HEK293T (cell line): ENCODE measurements at places on chromosomes 5 and 9.

- no peak for DNase-seq
These were observed 4.2 kb downstream of the FPGS start for GRCh38 chr9:127806871-127807270.

GRCh38 chr5:15502208-15502607, 2.2 kb downstream of the FBXL7 start:
- DNase-seq, result no peak

- no peak for DNase-seq
These were observed 47.0 kb downstream of the KCNV2 start for GRCh38 chr9:2764353-2764752.

DNA sequence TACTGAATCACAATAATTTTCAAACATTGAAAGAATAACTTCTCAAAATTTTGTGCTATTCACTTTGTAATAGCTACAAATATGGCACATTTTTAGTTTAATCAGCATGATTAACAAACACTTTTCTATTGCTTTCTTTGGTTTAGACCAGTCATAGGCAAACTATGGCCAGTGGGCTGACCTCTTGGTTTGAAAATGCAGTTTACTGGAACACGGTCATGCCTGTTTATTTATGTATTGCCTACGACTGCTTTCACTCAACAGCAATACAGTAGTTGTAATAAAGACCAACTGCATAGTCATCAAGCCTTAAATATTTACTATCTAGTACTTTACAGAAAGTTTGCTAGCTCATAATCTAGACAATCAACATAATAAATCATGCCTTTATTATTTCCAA, 810.8 kb downstream of the TLE1 start:
- DNase-seq, result no peak

GRCh38 chr5:40134883-40135520, 544.7 kb upstream of the PTGER4 start:
- no peak for DNase-seq

GRCh38 chr5:96703384-96703920, 41.3 kb downstream of the CAST start:
- no peak for DNase-seq

DNA sequence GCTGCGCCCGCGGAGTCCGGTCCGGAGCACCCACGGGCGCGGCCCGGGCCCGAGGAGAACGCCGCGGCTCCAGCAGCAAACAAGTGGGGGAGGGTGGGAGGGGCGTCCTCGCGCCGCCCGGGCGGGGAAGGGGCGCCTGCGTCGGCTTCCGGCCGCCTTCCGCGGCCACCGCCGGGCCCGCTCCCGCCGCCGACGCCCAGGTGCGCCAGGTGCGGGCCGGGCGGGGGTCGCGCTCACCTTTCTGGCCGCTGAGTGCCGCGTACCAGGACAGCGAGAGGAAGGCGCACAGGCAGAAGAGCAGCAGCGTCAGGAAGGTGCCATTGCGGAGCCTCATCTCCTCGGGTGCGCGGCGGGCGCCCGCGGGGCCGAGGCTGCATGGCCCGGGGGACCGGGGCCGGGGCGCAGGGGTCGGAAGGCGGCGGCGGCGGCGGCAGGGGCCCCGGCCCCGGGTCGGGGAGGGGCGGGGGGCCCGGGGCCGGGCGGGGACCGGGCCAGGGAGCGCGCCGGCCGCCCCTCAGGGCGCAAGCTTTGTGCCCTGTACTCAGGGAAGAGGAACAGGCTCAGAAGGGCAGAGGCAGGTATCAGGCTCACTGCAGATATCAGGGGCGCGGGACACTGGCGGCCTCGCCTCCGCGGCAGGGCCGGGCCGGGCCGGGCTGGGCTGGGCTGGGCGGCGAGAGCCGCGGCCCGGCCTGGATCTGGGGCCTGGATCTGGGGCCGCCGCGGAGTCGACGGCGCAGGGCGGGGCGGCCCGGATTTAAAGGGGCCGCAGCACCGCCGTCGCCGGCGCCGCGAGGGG, at the start of gene MGAT4B:
Gene MGAT4B (minus strand): TSS at position 617 of the 799 bp plus-strand sequence. CDS start 283 bp downstream, at position 334.
- peak; percentile 84 for DNase-seq

- DNase-seq, result no peak
These were observed 368 bp upstream of the CCDC180 start for GRCh38 chr9:97307091-97307490.

GRCh38 chr9:113621309-113621791, 157.8 kb downstream of the RGS3 start:
- no peak for DNase-seq

- DNase-seq, result no peak
These were observed 1.3 kb downstream of the PRDM12 start for GRCh38 chr9:130665431-130666392.

- no peak for DNase-seq
These were observed 7.3 kb upstream of the ARL15 start for GRCh38 chr5:54317511-54318260.

- no peak for DNase-seq
These were observed 42.7 kb upstream of the PPP2R2B start for GRCh38 chr5:146921225-146921624.

DNA sequence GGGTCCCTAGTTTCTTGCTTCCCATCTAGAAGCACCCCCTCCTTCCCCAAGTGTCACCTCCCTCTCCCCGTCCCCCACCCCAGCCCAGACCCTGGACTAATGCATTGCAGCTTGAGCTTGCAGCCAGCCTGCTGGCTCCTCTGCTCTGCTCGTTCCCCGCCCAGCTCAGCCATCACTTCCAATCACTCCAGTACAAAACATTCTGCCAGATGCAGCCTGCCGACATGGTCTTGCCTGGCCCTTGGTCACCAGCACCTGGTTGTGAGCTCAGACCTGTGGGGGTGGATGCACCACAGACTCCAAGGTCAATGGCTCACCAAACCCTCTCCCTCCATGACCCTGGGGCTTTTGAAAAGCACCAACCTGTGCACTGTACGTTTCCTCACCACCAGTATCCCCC, 172.9 kb upstream of the SMIM23 start:
- no peak for DNase-seq

DNA sequence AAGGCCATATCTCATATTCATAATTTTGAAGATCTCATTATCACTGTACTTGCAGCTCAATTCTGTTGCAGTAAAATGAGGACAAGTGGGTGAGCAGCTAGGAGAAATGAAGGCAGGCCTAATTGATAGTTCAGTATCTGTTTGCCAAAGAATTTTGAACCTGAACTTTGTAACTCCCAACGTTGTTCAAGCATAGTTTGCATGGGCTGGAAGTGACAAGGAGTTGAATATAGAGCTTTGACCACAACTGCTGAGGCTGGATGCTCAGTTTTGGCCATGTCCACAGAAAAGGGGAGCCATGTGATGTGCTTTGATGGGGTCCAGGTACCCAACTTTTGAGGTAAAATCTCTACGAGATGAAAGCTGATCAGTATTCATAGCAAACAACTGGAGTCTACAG, 177.5 kb downstream of the NXNL2 start:
- DNase-seq, result no peak

GRCh38 chr5:474840-475661, 32.1 kb downstream of the EXOC3 start:
- DNase-seq, result no peak

GRCh38 chr5:132046880-132047299, 13.6 kb upstream of the IL3 start:
- DNase-seq, result no peak

DNA sequence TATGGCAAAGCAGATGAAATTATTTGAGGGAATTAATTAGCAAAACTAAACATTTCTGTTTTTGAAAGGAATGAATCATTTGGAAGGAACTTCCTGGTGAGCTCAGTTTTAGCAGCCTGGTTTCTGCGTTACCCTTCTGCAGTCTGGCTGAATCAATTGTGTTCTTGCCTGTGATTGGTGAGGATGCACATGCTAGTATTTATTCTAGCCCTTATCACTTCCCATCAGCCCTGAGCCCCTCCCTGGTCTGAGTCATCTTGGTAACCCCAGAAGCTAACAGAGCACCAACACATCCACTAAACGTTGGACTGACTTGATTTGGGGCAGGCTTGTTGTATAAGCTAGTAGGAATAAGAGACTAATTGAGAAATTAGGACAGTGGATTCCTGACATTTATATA, 6.6 kb downstream of the TJP2 start:
- no peak for DNase-seq

DNA sequence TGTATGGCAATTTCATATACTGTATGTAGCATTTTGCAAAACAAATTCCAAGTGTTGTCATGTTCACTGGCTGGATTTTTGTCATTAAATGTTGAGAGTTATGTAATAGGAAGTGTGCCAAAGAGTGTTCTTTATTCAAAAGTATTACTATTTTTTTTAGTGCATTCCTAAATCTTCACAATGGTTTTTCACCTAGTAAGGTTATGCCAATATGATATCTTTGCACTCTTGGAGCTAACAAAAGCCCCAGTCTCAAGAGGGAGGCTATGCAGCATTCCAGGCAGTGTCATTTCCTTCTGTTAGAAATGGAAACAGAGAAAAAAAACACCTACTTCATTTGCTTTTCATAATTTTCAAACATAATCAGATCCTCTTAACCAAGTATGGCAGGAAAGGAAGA, 5.1 kb upstream of the SSBP2 start:
- DNase-seq, result no peak

GRCh38 chr5:154374264-154374663, 71.5 kb upstream of the SAP30L start:
- DNase-seq, result no peak

DNA sequence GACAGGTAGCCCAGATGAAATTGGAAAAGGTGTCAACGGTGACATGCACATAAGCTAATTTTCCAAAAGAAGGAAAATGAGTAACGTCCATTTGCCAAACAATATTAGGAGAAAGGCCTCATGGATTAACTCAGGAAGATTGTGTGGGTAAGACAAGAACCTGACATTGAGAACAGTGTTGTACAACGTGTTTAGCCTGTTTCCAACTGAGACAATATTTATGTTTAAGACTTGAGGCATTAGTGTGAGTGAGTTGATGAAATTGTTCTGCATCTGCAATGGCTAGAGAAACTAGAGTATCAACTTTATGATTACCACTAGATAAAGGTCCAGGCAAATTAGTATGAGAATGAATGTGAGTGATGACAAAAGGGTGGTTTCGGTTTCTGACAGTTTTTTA, 191.3 kb upstream of the RAI14 start:
- no peak for DNase-seq

- no peak for DNase-seq
These were observed 505 bp downstream of the SPTAN1 start for GRCh38 chr9:128552744-128553440.

DNA sequence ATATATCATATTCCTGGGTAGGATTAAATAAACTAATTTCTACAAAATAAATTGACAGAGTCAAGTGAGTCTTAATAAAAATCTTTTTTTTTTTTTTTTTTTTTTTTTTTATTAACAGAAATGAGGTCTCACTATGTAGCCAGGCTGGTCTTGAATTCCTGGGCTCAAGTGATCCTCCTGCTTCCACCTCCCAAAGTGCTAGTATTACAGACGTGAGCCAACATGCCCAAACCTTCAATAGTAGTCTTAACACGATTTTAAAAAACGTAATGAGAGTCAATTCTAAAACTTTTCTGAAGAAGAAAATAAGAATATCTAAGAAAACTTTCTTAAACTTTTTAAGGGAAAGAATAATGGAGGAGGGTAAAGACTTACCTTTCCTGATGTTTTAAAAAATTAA, 84.2 kb downstream of the YIPF5 start:
- no peak for DNase-seq

GRCh38 chr9:81538890-81539289, 150.5 kb downstream of the TLE1 start:
- no peak for DNase-seq

DNA sequence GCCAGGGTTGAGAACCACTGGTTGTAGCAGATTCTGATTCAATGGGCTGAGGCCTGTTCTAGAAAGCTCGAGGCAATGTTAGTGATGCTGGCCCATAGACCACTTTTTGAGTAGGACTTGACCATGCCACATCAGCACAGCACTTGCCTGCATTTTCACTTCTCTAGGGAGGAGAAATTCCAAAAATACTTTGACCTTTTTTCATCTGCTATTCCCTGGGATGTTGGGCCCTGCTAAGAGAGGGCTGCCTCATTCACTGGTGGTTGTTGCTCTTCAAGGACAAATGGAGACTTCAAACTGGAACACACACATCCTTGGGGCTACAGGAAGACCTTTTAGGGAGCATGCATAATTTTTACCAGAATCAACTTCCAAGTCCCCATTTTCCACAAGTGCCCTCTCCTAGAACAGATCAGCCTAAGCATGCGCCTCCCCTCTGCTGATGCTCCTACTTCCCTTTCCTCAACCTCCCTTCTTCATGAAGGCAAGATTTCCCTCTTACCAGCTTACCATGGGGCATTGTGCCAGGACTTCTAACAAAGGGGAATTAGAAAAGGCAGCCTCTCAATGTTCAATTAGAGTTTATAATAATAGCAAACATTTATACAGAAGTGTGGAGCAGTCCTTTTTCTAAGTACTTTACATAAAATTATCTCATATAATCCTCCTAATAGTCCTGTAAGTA, 12.7 kb upstream of the TGFBI start:
- DNase-seq, result no peak

GRCh38 chr9:13461414-13461991, 182.0 kb upstream of the MPDZ start:
- no peak for DNase-seq
